Activated T-helper 9 cell treated with anti-CD3 and anti-CD28 coated beads, Interleukin-2, amount 50 U/mL, for 16 hours (primary cell): ENCODE measurements at places on chromosomes 7 and 10.

- DNase-seq, result no peak
These were observed 93.7 kb downstream of the COBL start for GRCh38 chr7:51222916-51223315.

DNA sequence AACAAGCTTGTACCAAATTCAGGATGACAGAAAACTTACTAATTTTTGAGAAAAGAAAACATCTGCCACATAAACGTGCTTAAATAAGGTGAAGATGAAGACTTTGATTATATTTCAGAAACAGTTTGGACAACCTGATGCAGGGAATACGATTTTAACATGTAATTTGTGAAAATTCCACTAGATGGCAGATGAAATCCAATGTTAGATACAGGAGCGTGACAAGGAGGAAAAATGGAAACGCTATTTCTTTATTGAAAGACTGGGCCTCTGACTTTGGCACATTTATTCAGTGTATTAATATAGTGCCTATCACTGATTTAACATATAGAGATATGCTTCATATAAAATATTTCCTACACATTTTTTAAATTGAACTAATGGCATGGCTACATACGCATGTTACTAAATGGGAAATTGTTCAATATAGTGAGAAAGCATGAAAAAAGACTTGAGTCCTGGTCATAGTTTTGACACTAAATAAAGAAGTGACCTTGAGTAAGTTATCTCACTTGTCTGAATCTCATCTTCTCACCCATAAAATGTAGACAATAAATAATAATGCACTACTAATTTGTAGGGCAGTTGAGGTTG lies 60.7 kb downstream of the CD36 start:
- DNase-seq, result no peak

DNA sequence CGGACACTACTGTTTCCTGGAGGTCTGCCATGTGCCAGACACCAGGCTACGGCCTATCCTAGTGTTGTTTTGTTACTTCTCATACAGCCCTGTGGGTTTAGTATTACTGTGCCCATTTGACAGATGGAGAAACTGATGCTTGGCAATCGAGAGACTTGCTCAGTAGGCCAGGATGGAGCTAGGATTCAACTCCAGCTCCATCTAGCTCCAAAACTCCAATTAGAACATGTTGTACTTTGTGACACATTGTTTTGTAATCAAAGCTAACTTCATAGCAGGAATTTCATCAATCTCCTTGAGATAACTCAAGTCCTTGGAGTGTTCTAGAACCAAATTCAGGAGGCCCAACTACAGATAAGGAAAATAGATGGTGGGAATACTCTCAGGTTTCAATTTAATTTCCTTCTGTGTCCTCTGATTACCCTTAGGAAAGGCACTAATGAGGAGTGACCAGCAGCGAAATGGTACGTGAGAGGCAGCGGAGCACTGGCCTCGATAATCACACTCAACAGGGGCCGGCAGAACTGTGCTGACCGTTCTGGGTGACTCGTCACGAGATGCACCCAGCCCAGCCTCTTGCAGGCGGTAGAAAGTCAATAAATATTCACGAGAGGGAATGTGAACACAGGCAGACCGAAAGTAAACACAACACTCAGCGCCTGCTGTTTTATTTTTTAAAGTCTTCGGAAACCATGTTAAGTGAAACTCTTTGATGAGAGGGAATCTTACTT lies 269.6 kb upstream of the NEBL start:
- no peak for DNase-seq

GRCh38 chr7:2583798-2584580 lies 25.2 kb downstream of the IQCE start:
- no peak for DNase-seq

DNA sequence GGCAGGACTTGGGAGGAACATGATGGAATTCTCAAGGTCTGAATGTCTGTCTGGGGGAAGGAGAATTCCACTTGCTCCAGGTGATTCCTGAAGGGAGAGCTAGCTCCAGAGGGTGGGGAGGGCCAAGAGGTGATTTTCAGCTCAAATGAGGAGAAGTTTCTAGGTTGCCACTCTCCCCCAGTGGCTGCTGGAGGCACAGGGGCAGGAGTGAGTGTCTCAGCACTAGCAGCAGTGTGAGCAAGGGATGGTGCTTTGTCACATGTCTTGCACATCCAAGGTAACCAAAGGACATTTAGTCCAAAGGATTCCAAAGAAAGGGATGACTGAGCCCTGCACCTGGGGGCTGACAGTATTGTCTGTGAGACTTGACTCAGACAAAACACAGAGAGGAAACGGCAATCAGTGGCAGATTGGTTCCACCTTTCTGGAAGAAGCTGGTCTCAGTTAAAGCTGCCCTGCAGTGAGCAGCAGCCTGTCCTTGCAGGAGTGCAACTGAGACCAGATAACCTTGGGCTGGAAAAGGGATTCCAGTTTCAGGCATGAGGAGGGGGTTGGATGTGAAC lies 51.2 kb upstream of the PCBD1 start:
- no peak for DNase-seq
